GM23338 (cell line): ENCODE measurements at places on chromosomes 7 and 10.

GRCh38 chr10:51846856-51847506 is 147.6 kb upstream of the CSTF2T start:
- DNase-seq, result no peak

DNA sequence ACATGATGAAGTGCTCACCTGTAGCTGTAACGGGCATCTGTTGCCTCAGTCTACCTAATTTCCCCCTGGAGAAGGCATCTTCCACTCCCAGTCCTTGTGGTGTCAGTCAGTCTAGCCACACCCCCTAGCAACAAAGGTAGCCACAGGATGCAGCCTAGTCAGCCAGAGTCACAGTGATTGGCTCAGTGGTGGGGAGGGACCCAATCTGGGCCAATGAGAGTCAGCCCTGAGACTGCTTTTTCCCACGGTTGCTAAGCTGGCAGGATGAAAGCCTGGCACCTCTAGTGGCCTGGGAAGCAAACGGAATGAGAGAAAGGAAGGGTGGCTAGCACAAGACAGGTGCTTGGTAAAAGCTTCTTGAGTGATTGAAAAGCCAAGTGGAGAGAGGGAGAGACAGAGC is 118.6 kb downstream of the SH3PXD2A start:
- DNase-seq, result peak; percentile 95

DNA sequence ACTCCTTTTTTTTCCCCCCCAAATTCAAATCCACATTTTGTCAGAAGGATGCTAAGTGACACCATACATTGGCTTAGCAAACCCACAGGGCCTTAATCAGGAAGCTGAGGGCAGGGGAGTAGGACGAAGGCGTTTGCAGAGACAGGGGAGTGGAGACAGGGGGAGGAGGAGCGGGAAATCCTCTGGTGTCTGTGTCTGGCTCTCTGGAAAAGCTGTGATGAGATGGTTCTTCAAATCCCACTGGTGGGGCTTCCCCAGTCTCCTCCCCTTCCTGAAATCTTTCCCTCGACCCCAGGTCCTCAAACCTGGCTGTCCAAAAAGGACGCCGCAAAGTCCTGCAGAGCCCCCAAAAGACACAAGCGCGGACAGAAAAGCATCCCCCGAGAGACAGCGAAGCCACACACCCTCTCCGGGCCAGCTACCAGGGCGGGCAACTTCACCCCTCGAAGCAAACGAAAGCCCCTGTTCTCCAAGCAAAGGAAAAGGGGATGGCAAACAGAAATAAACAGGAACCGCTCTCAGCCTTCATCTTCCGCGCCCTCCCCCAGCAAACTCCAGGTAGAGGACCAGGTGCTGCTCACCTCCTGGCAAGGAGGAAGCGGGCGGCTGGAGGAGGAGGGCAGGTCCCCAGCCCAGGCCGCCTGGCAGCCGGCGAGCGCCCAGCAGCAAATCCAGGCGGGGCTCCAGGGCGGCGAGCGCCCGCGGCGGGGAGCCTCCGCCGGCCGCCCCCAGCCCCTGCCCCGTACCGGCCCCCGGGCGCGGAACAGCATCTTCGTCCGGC is 520 bp downstream of the ELAPOR2 start:
- peak; percentile 78 for DNase-seq

- DNase-seq, result no peak
These were observed 2.7 kb upstream of the AOAH start for GRCh38 chr7:36726806-36727503.

DNA sequence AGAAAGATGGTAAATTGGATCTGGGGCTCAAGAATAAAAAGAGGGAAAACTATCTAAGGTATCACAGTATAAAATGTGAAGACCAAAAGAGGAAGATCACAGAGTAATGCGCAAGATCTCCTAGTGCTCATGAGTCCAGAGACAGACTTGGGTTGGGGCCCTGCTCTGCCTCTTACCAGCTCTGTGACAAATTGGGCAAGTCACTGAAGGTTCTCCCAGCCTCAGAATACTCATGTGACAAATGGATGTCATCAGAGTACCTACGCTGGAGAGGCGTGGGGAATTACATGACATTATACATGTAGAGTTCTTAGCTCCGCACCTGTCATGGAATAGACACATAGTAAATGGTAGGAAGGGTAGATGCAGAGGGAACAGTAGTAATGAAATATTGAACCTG is 124.4 kb downstream of the DOCK4 start:
- DNase-seq, result no peak

DNA sequence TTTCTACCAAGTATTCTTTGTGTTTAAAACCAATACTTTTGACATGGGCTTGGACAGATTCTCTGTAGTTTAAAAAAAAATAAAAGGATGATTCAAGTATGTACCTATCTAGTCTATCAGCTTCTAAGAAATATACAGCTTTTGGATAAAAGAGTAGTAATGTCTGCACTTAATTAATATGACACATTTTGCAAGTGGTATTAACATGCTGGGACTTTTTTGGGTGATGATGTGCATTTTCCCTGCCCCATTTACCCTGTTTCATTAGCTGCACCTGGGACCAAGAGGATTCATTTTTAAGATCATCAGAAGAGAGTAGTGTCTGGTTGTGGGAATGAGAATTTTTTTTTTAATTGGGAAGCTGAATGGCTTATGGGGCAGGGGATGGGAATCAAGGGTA is 236.2 kb upstream of the KLF14 start:
- DNase-seq, result no peak

GRCh38 chr7:103764901-103765300 is 224.6 kb downstream of the RELN start:
- no peak for DNase-seq

GRCh38 chr7:50156706-50157105 is 63.7 kb upstream of the ZPBP start:
- DNase-seq, result no peak

- no peak for DNase-seq
These were observed 253.1 kb downstream of the FZD1 start for GRCh38 chr7:91517201-91517785.

- DNase-seq, result peak; percentile 65
These were observed 58.9 kb upstream of the STRIP2 start for GRCh38 chr7:129375141-129375938.

GRCh38 chr7:106858618-106859532 is 6.2 kb upstream of the PIK3CG start:
- DNase-seq, result no peak
